ENCODE measurements at places on chromosomes 2 and 18.

DNA sequence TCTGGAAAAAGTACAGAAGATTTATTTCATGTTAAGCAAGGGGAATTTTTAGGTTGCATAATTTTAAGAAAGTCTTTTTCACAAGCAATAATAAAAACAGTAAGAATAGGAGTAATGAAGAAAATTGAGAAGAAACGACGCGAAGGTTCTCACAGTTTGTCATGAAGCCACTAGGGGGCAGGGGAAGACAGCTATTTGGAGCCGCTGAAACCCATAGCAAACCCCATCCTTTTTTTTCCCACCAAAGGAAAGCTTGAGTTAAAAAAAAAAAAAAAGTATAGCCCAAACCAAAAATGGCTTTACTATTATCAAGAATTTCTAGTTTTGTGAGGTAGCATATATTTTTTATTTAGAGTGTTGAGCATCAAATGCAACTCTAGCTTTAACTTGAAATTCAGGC lies 300.9 kb downstream of the PHLPP1 start:
- peak; percentile 27 for DNase-seq

- DNase-seq, result no peak
Measured at GRCh38 chr2:38077431-38077769, 1.4 kb upstream of the CYP1B1 start.

DNA sequence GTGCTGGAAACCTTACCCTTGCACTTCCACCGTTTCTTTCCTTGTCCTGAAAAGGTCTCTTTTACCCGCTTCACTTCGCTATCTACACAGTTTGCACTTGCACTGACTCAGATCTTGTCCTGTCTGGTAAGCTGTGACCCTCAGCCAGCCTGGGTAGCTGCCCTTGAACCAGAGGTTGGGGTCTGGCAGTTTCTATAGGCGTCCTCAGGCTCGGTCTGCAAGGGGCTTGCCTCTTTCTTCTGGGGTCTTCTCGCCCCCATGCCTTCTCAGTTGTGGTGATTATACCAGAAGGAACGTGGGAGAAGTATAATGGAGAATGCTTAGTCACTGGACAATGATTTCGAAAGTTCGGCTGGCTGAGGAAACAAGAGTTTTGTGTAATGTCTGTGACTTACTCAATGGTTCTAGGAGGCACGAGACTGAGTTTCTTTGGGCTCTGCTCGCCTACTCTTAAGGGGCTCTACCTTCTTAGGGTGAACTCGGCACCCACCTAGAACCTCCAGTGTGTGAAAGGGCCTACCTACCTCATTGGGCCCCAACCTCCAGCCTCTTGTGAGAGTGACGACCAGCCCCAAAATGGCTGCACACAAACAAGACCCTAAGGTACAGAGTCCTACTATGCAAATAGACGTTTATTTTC lies 6.9 kb upstream of the STAT1 start:
- DNase-seq, result peak; percentile 86

DNA sequence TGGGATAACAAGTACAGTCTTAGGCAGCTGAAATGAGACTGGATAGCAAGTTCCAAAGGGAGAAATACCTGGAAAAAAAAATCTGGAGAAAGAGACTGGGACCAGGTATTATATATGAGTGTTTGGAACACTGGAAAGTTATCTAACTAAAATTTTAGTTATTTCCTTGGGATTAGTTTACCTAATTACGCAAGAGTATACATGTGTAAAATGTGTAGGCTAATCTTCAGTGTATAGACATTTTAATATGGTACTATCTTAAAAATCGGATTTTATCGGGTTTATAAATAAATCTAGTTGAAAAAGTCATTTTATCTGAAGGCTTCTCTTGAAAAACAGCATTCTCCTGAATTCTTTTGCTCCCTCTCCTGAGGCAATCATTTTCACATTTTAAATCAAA lies 3.9 kb downstream of the EPB41L5 start:
- no peak for DNase-seq

GRCh38 chr2:147033044-147033443 lies 811.8 kb upstream of the ACVR2A start:
- DNase-seq, result no peak
